DMS 273 treated with DMSO at 0.1 percent for 48 hours (cell line): ENCODE measurements at places on chromosomes 5 and 9.

DNA sequence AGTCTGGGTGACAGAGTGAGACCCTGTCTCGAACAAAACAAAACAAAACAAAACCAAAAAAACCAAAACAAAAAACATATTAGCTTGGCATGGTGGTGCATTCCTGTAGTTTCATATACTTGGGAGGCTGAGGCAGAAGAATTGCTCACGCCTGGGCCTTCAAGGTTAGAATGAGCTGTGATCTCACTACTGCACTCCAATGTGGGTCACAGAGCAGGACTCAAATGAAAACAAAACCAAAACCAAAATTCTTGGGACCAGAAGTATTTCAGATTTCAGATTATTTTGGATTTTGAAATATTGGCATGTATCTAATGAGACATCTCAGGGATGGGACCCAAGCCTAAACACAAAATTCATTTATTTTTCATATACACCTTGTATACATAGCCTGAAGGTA, 80.2 kb downstream of the TMC1 start:
- DNase-seq: no peak

DNA sequence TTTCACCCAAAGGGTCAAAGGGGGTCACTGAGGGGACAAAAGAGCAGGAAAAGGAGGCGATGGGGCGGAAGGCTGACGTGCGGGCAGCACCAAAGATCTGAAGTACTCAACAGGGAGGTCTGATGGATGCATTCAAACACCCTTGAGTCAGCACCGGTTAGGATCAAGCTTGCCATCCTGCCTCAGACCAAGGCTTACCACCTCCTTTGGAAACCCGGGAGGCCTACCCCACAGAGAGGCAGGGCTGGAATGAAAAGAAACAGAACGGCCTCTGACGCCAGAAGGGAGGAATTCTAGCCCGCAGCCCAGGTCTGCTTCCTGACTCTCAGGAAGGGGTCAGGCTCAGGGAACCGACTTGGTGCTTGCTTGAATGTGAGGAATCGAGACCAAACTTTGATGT, 125.6 kb downstream of the PAPPA start:
- no peak for DNase-seq

GRCh38 chr5:179437341-179438001, 92.2 kb upstream of the ADAMTS2 start:
- no peak for DNase-seq

GRCh38 chr9:134937164-134937555, 19.4 kb upstream of the FCN1 start:
- DNase-seq: no peak

DNA sequence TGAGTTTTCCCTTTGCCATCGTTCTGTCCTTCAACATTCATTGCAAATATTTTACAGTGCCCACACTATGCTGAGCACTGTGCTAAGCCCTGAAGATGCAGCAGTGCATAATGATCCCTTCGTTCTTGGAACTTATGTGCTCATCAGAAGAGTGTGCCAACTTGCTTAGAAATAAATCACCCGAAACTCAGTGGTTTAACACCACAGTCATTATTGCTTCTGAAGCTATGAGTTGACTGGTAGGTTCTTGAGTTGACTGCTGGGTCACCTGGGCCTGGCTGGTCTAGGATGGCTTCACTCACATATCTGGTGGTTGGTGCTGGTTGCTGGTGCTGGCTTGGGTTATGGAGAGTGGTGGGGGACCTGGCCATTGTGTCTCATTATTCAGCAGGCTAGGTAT, 20.9 kb downstream of the PCSK5 start:
- DNase-seq: no peak

DNA sequence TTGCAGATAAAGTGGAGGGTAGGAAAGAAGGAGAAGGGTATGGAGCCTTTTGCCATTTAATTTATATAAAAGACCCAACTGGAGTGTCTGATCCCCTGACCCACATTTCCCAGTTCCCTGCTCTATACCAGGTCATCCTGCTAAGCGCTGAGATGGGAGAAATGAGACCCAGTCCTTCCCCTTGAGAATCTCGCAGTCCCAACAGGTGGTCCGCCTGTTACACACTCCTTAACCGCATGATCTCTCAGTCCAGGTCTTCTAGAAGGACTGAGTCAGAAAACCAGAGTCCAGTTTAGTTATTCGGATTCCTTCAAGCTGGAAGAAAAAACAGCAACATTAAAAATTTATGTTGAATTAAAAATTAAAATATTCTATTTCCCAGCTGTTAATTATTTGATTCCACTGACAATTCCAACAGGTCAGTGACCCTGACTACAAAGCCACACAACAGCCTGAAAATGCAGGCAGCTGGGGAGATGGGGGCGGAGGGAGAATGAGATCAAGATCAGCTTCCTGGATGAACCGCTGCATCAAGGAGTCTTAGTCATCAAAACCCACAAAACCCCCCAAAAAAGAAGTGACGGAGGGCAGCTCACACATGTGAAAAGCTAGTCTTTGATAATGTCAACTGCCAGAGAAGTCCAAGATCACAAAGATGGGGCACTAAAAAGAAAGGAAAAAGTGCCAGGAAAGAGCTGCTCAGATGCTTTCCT, 44.0 kb downstream of the GGTA1 start:
- no peak for DNase-seq

DNA sequence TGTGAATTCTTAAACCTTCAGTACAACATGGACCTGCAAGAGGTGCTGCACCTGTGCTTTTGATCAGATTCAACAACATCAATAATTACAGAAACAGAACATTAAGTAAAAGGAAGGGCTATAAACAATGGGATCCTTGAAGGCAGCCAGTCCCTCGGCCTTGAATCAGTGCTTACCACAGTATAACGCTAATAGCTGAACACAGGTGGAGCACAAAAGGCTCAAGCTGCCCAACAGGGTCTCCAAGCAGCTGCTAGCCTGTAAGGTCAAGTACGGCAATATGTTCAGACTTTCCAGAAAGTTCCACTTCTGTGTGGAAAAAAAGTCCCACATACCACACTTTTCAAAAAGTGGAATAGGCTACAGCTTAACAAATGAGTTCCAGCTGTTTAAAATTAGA, 61.9 kb upstream of the ITGA1 start:
- no peak for DNase-seq

GRCh38 chr5:81086881-81087281, 126.7 kb downstream of the RASGRF2 start:
- no peak for DNase-seq

DNA sequence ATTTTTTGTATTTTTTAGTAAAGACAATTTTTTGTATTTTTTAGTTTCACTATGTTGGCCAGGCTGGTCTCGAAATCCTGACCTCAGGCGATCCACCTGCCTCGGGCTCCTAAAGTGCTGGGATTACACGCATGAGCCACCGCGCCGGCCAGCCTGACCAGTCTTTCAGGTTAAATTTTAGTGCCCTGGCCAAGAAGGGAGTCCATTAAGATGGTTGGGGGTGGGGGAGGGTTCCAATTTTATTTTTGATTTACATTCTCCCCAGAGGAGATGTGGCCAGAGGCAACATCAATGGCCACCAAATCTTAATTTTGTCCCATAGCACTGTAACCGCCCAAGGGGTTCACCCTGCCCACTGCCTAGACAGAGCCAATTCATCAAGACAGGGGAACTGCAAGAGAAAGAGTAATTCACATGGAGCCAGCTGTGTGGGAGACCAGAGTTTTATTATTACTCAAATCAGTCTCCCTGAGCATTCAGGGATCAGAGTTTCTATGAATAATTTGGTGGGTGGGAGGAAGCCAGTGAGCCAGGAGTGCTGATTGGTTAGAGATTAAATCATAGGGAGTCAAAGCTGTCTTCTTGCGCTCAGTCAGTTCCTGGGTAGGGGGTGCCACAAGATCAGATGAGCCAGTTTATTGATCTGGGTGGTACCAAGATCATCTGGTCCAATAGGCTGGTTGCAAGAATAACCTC, 24.7 kb downstream of the TBCA start:
- no peak for DNase-seq

- DNase-seq: no peak
Measured at GRCh38 chr5:151048526-151048925, 28.1 kb downstream of the GPX3 start.

- no peak for DNase-seq
Measured at GRCh38 chr5:23367874-23368273, 139.5 kb upstream of the PRDM9 start.
